ENCODE measurements at places on chromosomes 6 and 20. TPM values are rescaled to one million over a fixed set of nuclear protein-coding genes. Genes with fewer than 3 reads are reported as not detected.

NKX2-2 gene
- 1.4 TPM for total RNA-seq

SRMS gene
- 0.49 TPM for total RNA-seq

ADGRF5 gene
- 3.3 TPM for total RNA-seq

TGM3 gene
- total RNA-seq: 0.27 TPM

STX11 gene
- 0.59 TPM for total RNA-seq

DNA sequence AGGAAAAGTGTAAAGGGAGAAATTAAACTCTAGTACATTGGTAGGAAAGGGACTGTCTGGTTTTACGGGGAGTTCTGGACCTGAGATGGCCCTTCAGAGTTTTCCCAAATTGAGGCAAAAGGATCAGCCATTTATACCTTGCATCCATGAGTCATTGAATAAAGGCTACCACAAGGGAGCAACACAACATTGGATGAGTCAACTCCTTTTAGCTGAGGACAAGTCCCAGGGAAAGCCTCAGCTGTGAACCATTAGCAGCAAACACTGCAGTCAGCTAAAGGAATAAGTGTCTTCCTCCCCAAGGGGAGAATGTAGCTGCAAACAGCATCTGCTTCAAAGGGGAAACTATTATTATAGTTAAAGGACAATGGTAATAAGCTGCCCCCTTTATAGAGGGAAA, 468.7 kb upstream of the ID4 start:
- H3K4me1 ChIP-seq: no peaks in the 10 kb centered on the region
- H3K4me3 ChIP-seq: no peak overlapping the region
- H3K27ac ChIP-seq: no peak overlapping the region
- no peaks in the 10 kb centered on the region for H3K27me3 ChIP-seq
- DNase-seq: no peak

DNA sequence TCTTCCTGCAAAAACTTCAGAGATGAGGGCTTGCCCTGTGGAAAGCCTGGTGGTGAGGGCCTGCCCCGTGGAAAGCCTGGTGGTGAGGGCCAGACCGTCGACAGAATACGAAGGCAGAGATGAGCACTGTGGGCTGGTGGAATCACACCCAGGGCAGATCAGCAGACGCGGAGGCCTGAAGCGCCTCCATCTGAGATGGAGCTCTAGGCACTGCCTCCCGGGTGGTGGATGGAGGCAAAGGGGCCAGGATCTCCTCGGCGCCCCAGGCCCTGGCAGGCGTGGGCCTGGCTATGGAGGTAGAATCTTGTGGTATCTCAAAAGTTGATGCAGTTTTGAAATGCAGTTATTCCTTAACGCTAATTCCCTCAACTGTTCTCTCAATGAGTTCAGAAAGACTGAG, 104.8 kb downstream of the PSMB1 start:
- no peaks in the 10 kb centered on the region for H3K36me3 ChIP-seq
- no peak overlapping the region for H3K4me3 ChIP-seq
- DNase-seq: no peak

GRCh38 chr20:21508230-21509078, 5.4 kb downstream of the NKX2-2 start:
- H3K27me3 ChIP-seq: peaks cover 90% of the 10 kb centered on the region
- H3K36me3 ChIP-seq: no peaks in the 10 kb centered on the region
- H3K4me1 ChIP-seq: peaks cover 10% of the 10 kb centered on the region
- no peak overlapping the region for H3K27ac ChIP-seq
- no peak overlapping the region for H3K4me3 ChIP-seq

- H3K4me1 ChIP-seq: no peaks in the 10 kb centered on the region
- DNase-seq: no peak
- no peaks in the 10 kb centered on the region for H3K27me3 ChIP-seq
- no peak overlapping the region for H3K4me3 ChIP-seq
- no peak overlapping the region for H3K27ac ChIP-seq
These were observed 11.6 kb downstream of the GSS start for GRCh38 chr20:34943808-34944567.

DNA sequence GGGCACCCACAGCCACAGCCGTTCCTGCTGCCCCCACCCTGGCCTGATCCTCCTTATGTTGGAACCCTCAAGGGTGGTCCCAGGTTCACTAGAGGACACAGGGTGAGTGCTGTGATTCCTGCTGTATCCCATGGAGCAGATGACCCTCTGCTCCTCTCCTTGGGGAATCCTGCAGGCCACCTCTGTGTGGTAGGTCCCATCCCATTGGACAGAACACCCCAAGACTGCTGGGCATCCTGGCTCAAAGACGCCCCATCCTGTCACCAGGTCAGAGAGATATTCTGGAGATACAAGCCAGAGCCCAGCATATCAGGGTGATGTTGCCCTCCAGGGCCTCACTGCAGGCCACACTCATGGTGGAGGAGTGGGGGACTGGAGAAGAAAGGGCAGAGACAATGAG, 28.4 kb downstream of the HLA-A start:
- H3K4me3 ChIP-seq: no peak overlapping the region
- H3K27ac ChIP-seq: no peak overlapping the region

DNA sequence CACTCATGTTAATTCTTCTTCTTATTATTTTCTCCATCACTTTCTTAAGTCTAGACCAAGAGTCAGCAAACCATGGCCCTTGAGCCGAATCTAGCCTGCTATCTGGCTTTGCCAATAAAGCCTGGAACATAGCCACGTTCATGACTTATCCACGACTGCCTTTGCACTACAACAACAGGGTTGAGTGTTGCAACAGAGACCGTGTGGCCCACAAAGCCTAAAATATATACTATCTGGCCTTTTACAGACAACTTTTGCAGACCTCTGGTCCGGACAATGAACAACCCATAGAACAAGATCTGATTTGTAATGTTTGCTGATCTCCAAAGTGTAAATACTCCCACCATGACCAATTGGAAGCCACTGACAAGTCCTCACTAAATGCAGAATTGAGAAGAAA, 140.5 kb upstream of the CDYL start:
- no peaks in the 10 kb centered on the region for H3K27me3 ChIP-seq
- H3K4me3 ChIP-seq: no peak overlapping the region
- no peaks in the 10 kb centered on the region for H3K36me3 ChIP-seq
- no peak overlapping the region for H3K27ac ChIP-seq

- H3K36me3 ChIP-seq: no peaks in the 10 kb centered on the region
- no peak overlapping the region for H3K4me3 ChIP-seq
- peaks cover 5% of the 10 kb centered on the region for H3K4me1 ChIP-seq
- no peak for DNase-seq
- H3K27ac ChIP-seq: no peak overlapping the region
These were observed 15.8 kb downstream of the MAN1A1 start for GRCh38 chr6:119333707-119334295.

GRCh38 chr6:72464246-72464645, 157.6 kb upstream of the KCNQ5 start:
- H3K4me3 ChIP-seq: no peak overlapping the region
- DNase-seq: no peak
- no peaks in the 10 kb centered on the region for H3K4me1 ChIP-seq
- H3K27me3 ChIP-seq: no peaks in the 10 kb centered on the region

GRCh38 chr20:40538131-40538530, 150.9 kb downstream of the MAFB start:
- no peak overlapping the region for H3K27ac ChIP-seq
- no peaks in the 10 kb centered on the region for H3K36me3 ChIP-seq
- DNase-seq: no peak
- no peaks in the 10 kb centered on the region for H3K4me1 ChIP-seq
- H3K4me3 ChIP-seq: no peak overlapping the region
- H3K27me3 ChIP-seq: no peaks in the 10 kb centered on the region

- no peaks in the 10 kb centered on the region for H3K4me1 ChIP-seq
- H3K36me3 ChIP-seq: no peaks in the 10 kb centered on the region
- H3K27me3 ChIP-seq: no peaks in the 10 kb centered on the region
- no peak overlapping the region for H3K27ac ChIP-seq
- no peak overlapping the region for H3K4me3 ChIP-seq
These were observed 175.1 kb downstream of the THBS2 start for GRCh38 chr6:169078399-169079145.

DNA sequence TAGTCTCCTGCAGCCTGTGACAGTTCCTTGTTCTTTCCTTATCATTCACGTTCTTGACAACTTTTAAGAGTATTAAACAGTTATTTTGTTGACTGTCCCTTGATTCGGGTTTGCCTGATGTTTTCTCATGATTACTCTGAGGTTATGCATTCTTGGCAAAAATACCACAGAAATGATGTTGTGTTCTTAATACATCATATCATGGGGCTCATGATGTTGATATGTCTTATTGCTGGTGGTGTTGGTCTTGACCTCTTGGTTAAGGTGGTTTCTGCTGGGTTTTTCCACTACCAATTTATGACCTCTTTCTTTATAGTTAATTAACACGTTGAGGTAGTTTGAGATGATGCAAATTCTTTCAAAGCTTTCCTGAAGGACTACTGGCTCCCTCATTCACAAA, 59.1 kb downstream of the ZHX3 start:
- no peaks in the 10 kb centered on the region for H3K4me1 ChIP-seq
- H3K27me3 ChIP-seq: no peaks in the 10 kb centered on the region
- no peak overlapping the region for H3K4me3 ChIP-seq
- DNase-seq: no peak

DNA sequence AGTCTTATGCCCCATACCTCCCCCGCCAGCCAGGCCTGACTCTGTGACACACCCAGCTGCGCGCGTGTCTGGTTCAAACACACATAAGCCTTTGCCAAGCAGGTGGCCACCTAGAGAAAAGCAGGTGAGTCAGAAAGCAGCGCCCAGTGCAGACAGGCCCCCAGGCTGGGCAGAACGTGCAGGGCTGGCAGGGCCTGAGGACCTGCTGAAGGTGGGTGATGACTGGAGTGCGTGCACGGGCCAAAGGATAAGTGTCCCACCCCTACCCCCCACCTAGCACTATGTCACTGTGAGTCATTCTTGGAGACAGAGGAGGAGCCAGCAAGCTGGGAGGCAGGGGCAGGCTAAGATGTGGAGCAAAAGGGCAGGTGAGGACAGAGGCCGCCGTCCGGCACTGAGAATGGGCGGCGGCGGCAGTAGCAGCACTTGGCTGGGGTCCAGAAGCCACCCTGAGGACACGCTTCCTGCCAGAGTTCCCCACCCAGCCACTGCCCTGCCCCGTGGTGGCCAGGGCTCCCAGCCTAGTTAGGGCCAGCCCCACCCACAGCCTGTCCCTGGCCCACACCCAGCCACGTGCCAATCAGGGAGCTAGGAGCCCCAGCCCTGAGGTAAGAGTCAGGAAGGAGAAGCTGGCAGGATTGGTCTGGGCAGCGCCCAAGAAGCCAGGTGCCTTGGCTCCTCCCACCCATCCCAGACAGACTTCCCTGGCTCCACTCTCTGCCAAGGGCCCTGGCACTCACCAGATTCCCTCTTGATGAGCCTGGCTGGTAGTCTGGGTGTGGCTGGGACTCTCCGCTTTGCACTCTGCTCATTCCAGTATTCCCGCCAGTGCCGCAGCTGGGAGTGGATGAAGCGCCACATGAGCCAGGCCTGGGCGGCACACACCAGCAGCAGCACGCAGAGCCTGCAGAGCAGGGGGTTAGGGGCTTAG, 72.7 kb downstream of the TRAM2 start:
- H3K4me3 ChIP-seq: no peak overlapping the region
- H3K27me3 ChIP-seq: no peaks in the 10 kb centered on the region
- peak overlapping the region; percentile 54 for H3K27ac ChIP-seq

GRCh38 chr6:33860706-33861474, 57.1 kb upstream of the MLN start:
- H3K36me3 ChIP-seq: no peaks in the 10 kb centered on the region
- no peaks in the 10 kb centered on the region for H3K4me1 ChIP-seq
- no peaks in the 10 kb centered on the region for H3K27me3 ChIP-seq
- H3K4me3 ChIP-seq: no peak overlapping the region

DNA sequence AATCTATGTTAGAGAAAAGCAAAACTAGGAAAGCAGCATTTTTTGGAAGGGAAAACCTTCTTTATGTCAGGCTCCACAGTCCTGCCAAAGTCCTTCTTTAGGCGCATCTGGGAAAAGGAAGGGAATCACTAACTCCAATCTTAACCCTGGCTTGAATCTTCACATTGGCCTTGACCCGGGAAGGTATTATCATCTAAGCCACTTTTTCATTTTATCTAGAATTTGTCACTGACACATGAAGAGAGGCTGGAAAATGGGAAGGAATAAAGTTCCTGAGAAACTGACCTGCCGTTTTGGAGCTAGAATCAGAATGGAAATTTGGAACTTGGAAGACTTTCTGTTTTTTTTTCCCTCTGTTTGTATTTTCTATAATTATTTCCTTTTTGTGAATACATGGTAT, 53.4 kb upstream of the UTRN start:
- no peak overlapping the region for H3K27ac ChIP-seq
- H3K4me3 ChIP-seq: no peak overlapping the region
- no peaks in the 10 kb centered on the region for H3K27me3 ChIP-seq
- no peaks in the 10 kb centered on the region for H3K4me1 ChIP-seq

DNA sequence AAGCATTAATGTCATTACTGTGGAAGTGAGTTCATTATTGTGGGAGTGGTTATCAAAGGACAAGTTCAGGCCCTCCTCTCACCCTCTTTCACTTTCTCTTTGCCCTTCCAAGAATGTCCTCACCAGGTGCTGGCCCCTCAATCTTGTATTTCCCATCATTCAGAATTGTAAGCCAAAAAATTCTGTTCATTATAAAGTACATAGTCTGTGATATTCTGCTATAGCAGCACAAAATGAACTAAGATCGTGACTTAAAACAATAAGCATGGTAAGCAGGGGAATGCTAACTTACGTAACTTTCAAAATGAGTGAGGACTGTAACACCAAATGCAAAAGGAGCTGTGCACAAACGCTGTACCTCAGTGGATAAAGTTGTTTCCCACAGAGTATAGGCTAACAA, 515.7 kb upstream of the BTBD3 start:
- no peak for DNase-seq
- no peaks in the 10 kb centered on the region for H3K4me1 ChIP-seq
- H3K27me3 ChIP-seq: no peaks in the 10 kb centered on the region
- H3K4me3 ChIP-seq: no peak overlapping the region
- no peaks in the 10 kb centered on the region for H3K36me3 ChIP-seq

DNA sequence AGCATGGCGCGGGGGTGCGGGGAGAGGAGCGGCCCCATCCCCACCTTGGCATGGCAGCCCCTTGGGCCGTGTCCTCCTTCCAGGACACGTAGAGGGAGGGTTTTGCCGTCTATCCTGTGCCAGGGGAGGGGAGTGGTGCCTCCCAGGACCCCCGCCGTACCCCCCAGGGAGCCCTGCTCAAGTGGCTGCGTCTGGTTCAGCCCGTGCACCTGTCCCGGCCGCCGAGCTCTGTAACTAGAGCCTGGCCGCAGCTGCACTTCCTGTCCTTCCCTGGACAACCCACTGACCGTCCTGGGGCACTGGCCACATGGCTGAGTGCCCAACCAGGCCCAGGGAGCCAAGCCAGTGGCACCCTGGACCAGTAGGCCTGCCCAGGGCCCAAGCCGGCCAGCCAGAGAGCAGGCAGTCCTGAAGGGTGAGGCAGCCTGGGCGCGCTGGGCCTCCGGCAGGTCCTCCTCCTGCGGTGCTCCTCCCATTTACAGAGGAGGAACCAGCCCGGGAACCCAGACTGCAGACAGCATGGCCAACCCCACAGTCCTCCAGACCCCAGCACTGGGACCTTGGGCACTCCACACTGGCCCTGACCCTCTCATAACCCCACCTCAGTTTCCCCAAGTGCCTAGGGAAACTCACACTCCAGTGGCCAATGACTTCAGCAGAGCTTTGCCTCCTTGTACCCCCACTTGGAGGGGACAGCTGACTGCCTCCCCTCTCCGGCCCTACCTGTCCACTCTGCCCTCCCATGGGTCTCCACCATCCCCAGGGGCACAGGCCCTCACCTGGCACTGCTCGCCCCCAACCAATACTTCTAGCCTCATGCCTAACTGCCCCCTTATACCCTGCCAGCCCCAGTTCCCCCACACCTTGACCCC, 8.7 kb downstream of the LAMA5 start:
- no peaks in the 10 kb centered on the region for H3K27me3 ChIP-seq
- H3K36me3 ChIP-seq: no peaks in the 10 kb centered on the region
- H3K27ac ChIP-seq: peak overlapping the region; percentile 67
- no peak for DNase-seq
- H3K4me1 ChIP-seq: no peaks in the 10 kb centered on the region

GRCh38 chr20:3885715-3886114, 3.5 kb upstream of the PANK2 start:
- no peak overlapping the region for H3K27ac ChIP-seq
- H3K4me3 ChIP-seq: no peak overlapping the region
- peaks cover 1% of the 10 kb centered on the region for H3K4me1 ChIP-seq
- no peaks in the 10 kb centered on the region for H3K36me3 ChIP-seq
- no peaks in the 10 kb centered on the region for H3K27me3 ChIP-seq

Measured in colonic mucosa (tissue), 4 donors.